Activated T-cell treated with anti-CD3 and anti-CD28 coated beads, Interleukin-2, amount 50 U/mL, for 1 hour (primary cell): ENCODE measurements at places on chromosomes 3 and 15.

DNA sequence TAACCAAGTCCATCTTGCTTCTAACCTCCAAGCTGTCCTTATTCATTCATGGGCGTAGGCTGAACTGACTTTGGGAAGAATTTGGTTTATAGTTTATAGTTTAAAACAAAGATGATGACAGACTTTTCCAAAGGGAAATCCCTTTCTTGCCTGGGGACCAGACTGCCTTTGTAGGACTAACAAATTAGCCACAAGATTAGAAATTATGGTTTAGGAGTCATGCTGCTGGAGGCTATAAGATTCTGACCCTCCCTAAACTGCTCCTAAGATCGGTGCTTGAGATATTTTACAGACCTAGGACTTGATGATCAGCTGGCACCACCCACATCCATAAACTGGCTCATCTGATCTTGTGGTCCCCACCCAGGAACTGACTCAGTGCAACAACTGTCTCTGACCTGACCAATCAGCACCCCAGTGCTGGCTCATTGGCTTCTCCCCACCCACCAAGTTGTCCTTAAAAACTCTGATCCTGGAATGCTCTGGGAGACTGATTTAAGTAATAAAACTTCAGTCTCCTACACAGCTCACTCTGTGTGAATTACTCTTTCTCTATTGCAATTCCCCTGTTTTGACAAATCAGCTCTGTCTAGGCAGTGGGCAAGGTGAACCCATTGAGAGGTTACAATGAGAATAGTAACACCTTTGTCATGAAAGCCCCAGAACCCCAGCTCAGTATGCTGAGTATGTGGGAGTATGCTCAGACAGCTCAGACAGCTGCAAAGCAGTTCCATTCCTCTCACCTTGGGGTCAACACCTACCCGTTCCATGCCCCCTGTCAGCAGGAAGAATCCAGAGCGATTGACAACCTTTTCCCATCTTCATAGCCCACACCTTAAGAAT is 51.6 kb upstream of the C15orf39 start:
- no peak for DNase-seq

- no peak for DNase-seq
Measured at GRCh38 chr15:59028387-59028955, 41.0 kb downstream of the RNF111 start.

DNA sequence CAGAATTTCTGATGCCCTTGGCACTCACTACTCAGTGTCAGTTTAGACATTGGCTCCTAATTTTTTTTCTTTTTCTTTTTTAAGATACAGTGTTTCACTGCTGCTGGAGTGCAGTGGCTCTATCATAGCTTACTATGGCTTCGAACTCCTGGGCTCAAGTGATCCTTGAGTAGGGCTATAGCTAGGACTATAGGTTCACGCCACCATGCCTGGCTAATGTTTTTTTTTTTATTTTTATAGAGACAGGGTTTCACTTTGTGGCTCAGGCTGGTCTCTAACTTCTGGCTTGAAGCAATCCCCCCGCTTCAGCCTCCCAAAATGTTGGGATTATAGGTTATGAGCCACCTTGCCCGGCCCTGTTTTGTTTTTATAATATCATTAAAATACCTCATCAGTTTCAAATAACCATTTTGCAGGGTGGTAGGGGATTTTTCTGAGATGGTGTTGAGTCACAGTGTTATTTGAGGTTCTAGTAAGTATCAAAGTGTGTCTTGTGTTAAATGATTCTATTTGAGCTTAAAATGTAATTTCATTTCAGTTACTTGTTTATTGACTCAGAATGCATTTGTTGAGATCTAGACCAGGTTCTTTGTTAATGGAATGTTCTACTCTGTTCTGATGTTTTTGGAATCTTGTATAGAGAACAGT is 7.0 kb downstream of the FNDC3B start:
- DNase-seq, result no peak

GRCh38 chr3:151394611-151395010 is 10.1 kb upstream of the P2RY12 start:
- DNase-seq, result no peak

GRCh38 chr15:75109021-75109735 is 85.8 kb downstream of the PPCDC start:
- DNase-seq, result no peak

DNA sequence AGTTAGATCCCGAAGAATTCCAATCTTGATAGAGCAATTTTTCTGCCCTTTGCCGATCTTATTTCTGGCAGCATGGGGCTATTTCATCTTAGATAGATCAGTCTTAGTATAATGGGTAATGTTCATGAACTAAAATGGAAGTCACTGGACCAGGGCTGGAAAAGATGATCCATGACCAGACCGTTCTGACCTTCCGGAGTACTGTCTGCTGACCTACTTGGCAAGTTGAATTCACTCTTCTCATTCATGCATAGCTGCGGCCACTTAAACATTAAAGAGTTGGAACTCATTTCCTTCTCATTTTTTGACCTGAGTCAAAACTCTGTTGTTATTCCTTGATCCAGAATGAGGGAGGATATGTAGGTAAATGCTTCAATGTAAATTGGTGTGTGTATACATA is 32.5 kb downstream of the GMNC start:
- no peak for DNase-seq

DNA sequence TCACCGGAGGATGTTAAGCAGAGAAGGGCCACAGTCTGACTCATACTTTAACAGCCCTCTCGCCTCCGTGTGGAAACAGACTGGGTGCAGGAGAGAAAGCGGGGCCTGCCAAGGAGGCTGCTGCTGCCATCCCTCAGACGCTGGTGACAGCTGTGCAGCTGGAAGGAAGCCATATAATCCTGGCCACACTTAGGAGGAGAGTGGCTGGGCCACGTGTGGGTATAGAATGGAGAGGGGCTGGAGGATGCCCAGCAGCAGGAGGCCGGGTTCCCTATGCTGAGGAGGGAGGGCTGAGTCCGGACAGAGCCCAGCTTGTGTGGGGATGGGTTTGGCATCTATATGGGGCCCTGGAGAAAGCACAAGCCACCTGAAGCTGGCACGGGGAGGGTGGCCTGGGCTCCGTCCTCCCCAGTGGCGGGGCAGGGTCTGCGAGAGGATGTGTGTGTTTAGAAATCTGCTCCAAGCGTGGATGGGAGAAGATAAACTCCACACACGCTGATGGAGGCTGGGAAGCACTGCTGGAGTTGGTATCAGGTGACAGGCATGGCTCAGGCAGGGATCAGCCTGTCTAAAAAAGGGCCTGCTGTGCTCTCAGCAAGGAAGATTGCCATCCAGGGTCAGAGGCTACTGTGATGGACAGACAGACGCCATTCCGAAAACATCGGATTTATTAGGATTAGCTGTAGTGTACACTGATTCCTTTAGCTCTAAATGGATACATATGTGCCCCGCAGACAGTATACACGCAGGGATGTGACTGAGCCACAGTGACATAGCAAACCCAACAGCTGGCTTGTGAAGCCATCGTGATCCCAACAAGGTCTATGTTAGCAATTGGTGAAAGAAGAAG is 15.9 kb downstream of the ABTB1 start:
- peak; percentile 12 for DNase-seq

GRCh38 chr3:177932750-177933660 is 603.2 kb upstream of the KCNMB2 start:
- DNase-seq, result no peak

- no peak for DNase-seq
Measured at GRCh38 chr3:84980011-84980410, 21.2 kb downstream of the CADM2 start.

GRCh38 chr15:92882697-92883162 is 17.4 kb upstream of the CHD2 start:
- DNase-seq, result no peak

DNA sequence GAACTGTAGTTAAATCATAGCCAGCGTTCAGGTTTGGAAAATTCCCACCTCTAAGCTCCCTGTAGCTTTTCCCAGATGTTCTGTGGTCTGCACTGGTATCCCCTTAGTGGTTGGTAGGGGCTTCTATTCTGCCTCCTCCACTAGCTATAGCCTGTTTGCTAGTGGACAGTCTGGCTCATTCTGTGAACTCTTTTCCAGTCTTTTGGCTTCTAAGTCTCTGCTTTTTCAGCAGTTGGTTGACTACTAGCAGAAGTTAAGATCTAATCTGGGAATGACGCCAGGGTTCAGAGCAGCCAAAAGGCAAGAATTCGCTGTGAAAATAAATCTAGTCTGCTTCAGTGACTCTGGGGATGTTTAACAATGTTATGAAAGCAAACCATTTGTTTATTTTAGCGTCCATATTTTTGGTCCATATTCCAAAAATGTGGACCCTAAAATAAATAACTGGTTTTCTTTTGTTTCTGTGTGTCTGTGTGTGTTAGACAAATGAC is 73.7 kb upstream of the WDR72 start:
- no peak for DNase-seq

- no peak for DNase-seq
Measured at GRCh38 chr15:23518104-23518503, 47.4 kb upstream of the MKRN3 start.
